HFF-Myc (cell line): ENCODE measurements at places on chromosomes 3 and 15.

DNA sequence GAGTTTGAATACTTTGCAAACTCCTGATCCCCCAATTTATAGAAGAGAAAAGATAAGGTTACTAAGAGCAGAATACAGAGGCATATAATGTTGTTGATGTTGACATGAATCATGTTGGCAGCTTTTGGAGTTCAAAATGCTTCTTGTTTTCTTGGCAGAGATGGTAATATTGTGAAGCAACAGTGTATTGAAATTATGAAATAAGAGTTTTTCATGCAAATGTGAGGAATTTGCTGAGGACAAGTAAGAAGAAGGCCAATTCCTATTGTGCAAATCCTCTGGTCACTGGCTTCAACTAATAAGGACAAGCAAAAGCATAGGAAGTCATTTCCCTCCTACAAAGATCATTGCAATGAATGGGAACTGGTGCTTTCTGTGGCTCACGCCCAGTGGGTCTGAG, 126.9 kb upstream of the CHL1 start:
- DNase-seq = no peak

- DNase-seq = no peak
These were observed 47.5 kb downstream of the ALDH1L1 start for GRCh38 chr3:126132751-126133511.

DNA sequence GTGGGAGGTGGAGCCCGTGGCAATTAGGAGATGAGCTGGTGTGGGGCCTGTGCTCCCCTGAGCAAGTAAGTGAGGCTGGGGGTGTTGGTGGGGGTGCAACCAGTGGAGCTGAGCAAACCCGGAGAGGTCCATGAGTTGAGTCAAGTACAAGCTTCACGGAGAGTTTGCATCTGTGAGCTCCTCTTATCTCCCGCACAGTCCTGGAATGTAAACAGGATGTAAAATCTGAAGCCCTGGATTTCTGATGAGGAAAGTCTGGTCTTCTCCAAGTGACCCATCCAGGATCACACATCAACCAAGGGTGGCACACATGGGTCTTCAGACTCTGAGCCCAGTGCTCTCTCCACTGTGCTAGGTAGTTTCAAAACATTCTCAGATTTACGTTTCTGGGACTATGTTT, 67.8 kb downstream of the LSM3 start:
- DNase-seq = no peak

- DNase-seq = no peak
These were observed 238.7 kb upstream of the TMCO5A start for GRCh38 chr15:37695719-37696118.

- DNase-seq = no peak
These were observed 124.2 kb upstream of the SMAD3 start for GRCh38 chr15:66941108-66941711.

GRCh38 chr3:46086083-46086437, 58.8 kb upstream of the XCR1 start:
- DNase-seq = no peak

DNA sequence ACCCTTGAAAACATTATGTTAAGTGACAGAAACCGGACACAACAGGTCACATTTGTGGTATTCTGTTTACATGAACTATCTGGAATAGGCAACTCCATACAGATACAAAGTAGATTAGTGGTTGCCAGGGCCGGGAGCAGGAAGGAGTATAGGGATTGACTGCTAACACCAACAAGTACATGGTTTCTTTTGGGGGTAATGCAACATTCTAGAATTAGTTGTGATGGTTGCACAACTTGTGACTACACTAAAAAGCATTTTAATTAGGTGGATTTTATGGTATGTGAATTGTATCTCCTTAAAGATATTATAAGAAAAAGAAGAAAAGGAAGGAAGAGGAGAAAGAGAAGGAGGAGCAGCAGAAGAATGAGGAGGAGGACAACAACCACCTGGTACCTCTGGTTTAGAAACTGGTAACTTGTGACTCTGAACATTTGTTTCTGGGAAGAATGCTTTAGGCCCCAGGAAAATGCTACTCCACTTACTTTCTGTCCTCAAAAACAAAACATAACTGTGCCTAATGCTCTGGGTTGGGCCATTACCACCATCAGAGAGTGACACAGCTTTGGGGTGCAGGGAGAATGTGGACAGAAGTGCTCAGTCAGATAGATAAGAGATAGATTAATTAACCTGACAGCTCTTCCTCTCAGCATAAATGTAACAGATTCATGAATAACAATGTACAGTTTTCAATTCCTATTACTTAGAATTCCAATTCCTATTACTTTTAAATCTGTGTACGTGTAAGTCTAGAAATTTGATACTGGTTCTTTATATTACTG, 20.3 kb downstream of the SETMAR start:
- DNase-seq = no peak

DNA sequence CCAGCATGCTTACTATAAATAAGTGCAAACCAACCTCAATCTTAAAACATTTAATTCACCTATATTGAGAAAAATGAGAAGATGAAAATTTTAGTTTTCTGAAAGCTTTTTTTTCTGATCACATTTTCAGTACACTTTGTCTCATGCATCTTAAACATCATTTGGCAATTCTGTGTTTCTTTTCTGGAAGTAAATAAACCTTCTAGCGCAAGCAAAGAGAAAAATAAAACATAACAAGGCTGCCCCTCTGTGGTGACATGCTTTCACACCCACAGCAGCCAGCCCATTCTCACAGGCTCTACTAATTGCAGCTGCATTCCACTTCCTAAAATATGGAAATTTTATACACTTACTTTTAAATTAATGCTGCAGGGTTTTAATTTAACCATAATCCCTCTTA, 90.1 kb downstream of the NEK10 start:
- no peak for DNase-seq

DNA sequence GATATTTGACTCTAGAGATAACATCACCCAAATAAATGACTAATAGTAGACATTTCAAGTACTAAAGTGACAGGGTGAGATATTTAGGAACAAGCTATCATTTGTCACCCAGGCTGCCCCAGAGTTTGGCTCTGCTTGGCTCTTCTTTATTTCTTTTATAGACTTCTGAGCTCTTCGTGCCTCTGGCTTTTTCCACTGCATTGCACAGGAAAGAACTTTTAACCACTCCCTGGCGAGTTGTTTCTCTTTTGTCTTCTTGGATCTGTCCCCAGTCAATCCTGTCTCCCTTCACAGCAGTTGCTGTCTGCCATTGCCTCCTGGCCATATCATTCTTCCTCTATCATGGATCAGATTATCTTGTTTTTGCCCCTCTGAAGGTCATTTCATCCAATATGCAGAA, 339.2 kb upstream of the DCBLD2 start:
- DNase-seq = no peak

GRCh38 chr3:127542441-127542952, 48.0 kb downstream of the TPRA1 start:
- no peak for DNase-seq

GRCh38 chr3:22606461-22606860, 596.7 kb upstream of the UBE2E2 start:
- no peak for DNase-seq

DNA sequence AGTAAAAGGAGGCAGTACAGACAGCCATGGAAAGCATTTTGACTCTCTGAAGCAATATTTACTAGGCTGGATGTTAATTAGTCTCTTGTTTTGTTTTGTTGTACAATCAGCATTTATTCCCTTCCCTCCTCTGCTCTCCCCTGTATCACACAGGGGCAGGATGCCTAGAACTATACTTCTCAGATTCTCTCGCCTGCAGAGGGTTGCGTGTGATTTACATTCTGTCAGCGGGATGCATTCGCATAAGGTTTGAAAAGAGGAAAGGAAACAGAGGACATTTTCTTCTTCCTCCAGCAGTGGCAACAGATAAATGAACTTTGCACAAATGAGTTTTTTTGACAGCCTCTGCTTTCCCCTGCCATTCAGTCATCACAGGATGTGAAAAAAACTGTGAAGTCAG, 188.3 kb downstream of the RSL24D1 start:
- no peak for DNase-seq

- DNase-seq = peak; percentile 65
These were observed 123.2 kb downstream of the DNAJB8 start for GRCh38 chr3:128343287-128344051.

DNA sequence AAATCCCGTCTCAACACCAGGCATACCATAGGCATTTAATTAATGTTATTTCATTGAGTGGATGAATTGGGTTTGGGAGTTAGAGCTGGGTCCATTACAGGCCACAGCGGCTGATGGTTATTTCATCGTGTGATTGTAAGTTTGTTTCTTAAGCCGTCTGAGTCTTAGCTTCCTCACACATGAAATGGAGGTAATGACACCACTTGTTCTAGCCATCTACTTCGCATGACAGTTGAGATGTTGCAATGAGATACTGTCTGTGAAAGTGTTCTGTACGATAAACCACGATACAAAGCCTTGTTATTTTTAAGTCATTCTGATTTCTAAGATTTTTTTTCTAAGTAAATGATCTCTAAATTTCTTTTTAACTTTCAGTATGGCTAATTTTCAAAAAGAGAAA, 8.6 kb upstream of the TP63 start:
- DNase-seq = no peak

- no peak for DNase-seq
These were observed 1.5 kb downstream of the SLC6A11 start for GRCh38 chr3:10817506-10817905.

GRCh38 chr3:172134352-172134751, 95.0 kb downstream of the FNDC3B start:
- DNase-seq = no peak

DNA sequence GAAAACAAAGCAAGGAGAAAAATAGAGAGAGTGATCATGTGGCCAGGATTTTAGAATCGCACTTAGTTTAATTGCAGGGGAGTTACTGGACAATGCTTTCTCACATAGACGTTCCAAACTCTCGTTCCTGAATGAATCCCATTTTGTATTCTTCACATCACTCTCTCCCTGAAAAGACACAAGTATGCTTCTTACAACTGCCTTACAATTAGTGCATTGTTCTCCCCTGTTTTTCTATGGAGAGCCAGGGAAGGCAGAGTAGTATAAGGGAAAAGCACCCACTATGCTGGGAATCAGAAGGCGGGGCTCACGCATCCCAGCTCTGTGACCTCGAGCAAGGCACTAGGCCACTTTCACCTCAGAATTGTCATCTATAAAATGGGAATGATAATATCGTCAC, 14.4 kb downstream of the TMOD2 start:
- DNase-seq = no peak

DNA sequence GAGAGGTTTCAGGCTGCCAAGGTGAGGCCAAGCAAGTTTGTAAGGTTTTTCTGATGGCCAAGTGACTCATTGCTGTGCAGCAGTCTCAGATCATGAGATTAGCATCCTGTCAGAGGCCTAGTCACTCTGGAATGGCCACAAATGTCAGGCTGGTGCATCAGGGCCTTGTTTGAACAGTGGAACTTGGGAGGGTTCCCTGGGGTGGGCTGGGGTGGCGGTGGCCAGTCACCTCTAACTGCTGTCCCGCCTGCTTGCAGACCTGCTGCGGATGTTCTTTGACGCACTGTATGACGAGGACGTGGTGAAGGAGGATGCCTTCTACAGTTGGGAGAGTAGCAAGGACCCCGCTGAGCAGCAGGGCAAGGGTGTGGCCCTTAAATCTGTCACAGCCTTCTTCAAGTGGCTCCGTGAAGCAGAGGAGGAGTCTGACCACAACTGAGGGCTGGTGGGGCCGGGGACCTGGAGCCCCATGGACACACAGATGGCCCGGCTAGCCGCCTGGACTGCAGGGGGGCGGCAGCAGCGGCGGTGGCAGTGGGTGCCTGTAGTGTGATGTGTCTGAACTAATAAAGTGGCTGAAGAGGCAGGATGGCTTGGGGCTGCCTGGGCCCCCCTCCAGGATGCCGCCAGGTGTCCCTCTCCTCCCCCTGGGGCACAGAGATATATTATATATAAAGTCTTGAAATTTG, 2.8 kb upstream of the FAM131A start:
- DNase-seq = no peak

GRCh38 chr3:123783811-123784210, 100.3 kb downstream of the MYLK start:
- no peak for DNase-seq

- DNase-seq = no peak
These were observed 90.1 kb upstream of the BHLHE40 start for GRCh38 chr3:4888913-4889846.

GRCh38 chr15:65887565-65887964, 18.3 kb downstream of the RAB11A start:
- DNase-seq = no peak

- DNase-seq = no peak
These were observed 39.2 kb downstream of the SEMA3G start for GRCh38 chr3:52405601-52406110.

DNA sequence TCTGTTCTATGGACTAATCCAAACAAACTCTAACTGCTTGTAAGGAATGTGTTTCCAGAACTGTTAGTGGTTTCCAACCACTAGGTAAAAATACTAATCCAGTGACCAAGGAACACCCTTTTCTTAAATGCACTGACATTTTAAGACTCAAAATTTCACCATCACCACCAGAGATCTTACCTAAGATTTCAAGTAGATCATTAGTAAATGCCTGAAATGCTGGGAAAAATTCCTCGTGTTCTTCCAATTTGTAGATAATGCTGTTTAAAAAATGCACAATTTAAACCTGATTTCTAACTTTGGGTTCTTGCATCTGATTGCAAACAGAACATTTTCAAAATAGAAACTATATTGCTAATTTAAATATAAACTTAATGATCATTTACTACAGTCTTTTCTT, 63.4 kb downstream of the ESYT3 start:
- DNase-seq = no peak

DNA sequence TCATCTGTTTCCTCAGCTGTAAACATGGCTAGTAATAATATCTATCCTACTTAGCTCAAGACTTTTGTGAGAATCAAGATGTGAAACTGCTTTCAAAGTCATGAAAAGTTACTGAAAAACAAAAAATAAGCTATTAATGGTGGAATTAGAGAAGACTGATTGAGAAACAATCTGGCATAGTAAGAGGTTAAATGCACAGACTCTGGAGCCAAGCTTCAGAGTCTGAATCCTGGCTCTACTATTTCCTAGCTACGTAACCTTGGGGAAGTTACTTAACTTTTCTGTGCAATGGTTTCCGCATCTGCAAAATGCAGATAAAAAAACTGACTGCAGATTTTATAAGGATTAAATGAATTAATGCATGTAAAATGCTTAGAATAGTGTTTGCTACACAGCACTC, 28.8 kb downstream of the LRRFIP2 start:
- DNase-seq = no peak
